Cardiac muscle cell (in vitro differentiated cells and primary cell): ENCODE measurements at places on chromosomes 4 and X. TPM values are rescaled to one million over a fixed set of nuclear protein-coding genes. Genes with fewer than 3 reads are reported as not detected.

HPGDS gene
- total RNA-seq = not detected in 2 replicates

MCF2 gene
- total RNA-seq = 0.14 and 0.18 TPM in 2 replicates

HUWE1 gene
- 105 and 163 TPM in 2 replicates for total RNA-seq

- H3K4me1 ChIP-seq = peaks cover 8% of the 10 kb centered on the region
- no peak for DNase-seq
- peak overlapping the region; percentile 28 for H3K4me3 ChIP-seq
- H3K36me3 ChIP-seq = no peaks in the 10 kb centered on the region
These were observed 10.2 kb downstream of the CC2D2A start for GRCh38 chr4:15479913-15480185.

GRCh38 chrX:9221781-9222180 is 187.9 kb upstream of the FAM9B start:
- no peak overlapping the region for H3K27ac ChIP-seq
- no peak for DNase-seq
